ENCODE measurements at places on chromosomes 5 and 9. TPM values are rescaled to one million over a fixed set of nuclear protein-coding genes. Genes with fewer than 3 reads are reported as not detected.
A peak's percentile ranks its signal among the peaks of the same experiment; 100 is the strongest.

DNA sequence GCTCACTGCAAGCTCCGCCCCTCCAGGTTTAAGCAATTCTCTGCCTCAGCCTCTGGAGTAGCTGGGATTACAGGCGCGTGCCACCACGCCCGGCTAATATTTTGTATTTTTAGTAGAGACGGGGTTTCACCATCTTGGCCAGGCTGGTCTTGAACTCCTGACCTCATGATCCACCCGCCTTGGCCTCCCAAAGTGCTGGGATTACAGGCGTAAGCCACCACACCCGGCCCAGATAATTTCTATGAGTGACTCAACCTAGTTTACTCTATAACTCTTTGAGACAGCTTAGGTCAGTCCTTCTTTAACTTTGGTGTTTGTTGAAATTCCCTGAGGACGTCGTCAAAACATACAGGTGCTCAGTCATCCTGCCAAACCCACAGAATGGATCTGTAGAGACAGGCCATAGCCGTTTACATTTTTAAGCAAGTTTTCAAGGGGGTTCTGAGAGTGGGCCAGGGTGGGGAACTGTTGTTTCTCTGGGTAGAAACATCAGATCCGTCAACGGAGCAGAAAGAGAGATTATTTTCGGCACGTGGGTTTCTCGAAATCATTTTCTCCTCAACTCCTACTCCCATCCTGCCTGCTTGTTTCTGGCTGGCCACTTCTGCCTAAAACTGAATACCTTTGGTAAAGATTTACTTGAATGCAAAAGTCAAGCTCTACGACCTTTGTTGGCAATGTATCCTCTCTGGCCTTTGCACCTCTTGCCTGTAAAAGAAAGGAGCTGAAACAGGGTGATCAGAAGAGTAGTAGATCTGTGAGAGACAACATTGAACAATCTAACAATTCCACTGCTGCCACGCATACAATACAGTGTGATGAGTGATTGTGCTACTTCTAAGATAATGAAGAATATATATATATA, 6.0 kb upstream of the BOD1 start:
- DNase-seq = no peak
- H3K4me3 ChIP-seq = no peak overlapping the region
- no peaks in the 10 kb centered on the region for H3K36me3 ChIP-seq

DNA sequence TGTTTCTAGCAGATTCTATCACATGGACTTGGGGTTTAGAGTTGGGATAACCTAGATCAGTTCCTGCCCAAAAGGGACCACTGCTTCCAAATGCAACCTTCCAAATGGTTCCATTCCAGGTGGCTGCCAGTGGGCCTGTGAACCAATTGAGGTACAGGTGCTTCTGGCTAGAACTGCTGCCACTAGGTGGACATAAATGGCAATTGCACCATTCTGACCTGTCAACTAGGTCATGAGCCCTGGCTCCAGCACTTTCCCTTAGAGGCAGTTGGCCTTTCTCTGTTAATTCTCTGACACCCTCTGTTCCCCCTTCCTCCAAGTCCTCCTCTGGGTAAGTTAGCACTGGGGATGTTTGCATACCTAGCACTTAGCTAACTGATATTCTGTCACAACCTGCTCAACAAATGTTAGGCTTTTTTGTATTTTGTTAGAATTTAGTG, 16.6 kb upstream of the HEMGN start:
- no peaks in the 10 kb centered on the region for H3K36me3 ChIP-seq
- peaks cover 6% of the 10 kb centered on the region for H3K27me3 ChIP-seq
- H3K27ac ChIP-seq = no peak overlapping the region
- DNase-seq = peak; percentile 71
- H3K4me1 ChIP-seq = peaks cover 7% of the 10 kb centered on the region
- H3K4me3 ChIP-seq = no peak overlapping the region

DNA sequence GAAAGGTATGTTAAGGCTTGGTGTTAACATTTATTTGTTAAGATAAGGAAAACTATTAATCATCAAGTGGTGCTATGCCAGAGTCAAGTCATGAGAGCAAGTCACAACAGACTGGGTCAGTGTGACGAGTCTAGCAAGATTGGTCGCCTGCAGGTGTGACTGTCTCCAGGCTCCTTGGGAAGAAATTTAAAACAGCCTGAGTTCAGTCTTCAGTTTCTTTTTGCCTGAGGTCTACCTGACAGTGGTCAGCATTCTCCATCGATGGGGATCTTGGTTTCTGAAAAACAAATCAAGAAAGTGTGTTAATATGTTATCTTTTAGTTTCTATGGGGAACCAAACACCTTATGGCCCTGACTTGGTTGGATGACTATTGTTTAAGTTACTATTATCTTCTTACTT, 56.3 kb downstream of the CETN3 start:
- H3K27me3 ChIP-seq = no peaks in the 10 kb centered on the region
- no peaks in the 10 kb centered on the region for H3K36me3 ChIP-seq
- no peak overlapping the region for H3K4me3 ChIP-seq
- no peak for DNase-seq
- H3K27ac ChIP-seq = no peak overlapping the region

- no peaks in the 10 kb centered on the region for H3K4me1 ChIP-seq
- H3K27ac ChIP-seq = no peak overlapping the region
- H3K36me3 ChIP-seq = no peaks in the 10 kb centered on the region
These were observed 80.3 kb upstream of the PHYKPL start for GRCh38 chr5:178312880-178313282.

DNA sequence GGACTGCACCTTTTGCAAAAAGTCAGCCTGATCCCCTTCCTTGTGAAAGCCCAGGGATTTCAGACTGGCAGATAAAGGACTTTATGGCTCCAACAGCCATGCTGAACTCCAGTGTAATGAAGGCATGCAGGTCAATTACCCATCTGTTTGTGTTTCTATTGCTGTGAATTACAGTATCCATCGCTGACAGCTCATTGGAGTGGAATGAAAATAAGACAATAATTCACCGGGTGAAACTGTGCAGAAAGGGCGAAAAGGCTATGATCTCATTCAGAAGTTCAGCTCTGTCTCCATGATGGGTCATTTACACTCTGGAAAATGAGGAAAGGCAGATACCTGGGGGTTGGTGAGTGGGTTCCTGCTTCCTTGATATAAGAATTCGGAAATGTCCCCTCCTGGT, 148.0 kb downstream of the BRINP1 start:
- H3K4me1 ChIP-seq = no peaks in the 10 kb centered on the region
- H3K27me3 ChIP-seq = no peaks in the 10 kb centered on the region
- DNase-seq = no peak
- no peaks in the 10 kb centered on the region for H3K36me3 ChIP-seq
- H3K27ac ChIP-seq = no peak overlapping the region

GRCh38 chr5:160799184-160799583, 52.8 kb downstream of the ATP10B start:
- H3K27ac ChIP-seq = no peak overlapping the region
- H3K27me3 ChIP-seq = no peaks in the 10 kb centered on the region
- DNase-seq = no peak
- H3K4me1 ChIP-seq = no peaks in the 10 kb centered on the region

- H3K36me3 ChIP-seq = no peaks in the 10 kb centered on the region
- DNase-seq = no peak
- no peak overlapping the region for H3K27ac ChIP-seq
- H3K4me1 ChIP-seq = peaks cover 6% of the 10 kb centered on the region
- no peak overlapping the region for H3K4me3 ChIP-seq
- H3K27me3 ChIP-seq = no peaks in the 10 kb centered on the region
These were observed 68.4 kb downstream of the PAM start for GRCh38 chr5:102823441-102823874.

DNA sequence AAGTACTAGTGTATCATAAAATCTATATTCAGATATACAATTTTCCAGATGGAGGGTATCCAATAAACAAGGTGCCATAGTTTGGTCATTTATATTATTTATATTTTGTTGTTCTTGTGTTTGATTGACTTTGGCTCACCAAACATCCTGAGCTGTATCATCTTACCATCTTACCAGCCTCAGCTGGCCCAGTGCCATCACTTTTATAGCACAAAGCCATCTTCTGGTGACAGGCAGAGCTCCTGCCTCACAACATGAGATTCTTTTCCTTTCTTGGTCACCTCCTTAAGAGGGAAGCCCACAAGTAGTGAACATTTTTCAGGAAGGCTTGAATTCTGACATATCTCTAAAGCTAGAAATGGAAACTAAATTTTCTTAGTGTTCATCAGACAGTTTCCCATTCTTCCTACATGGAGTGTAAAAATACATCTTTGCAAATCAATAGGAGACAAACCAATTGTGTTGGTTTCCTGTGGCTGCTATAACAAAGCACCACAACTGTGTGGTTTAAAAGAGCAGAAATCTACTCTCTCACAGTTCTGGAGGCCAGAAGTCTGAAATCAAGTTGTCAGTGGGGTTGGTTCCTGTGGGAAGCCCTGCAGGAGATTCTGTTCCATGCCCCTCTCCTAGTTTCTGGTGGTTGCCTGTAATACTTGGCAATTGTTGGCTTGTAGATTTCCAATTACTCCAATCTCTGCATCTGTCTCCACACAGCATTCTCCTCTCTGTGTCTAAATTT, 341.8 kb downstream of the MAN2A1 start:
- DNase-seq = no peak
- peaks cover 8% of the 10 kb centered on the region for H3K4me1 ChIP-seq
- no peak overlapping the region for H3K4me3 ChIP-seq
- no peaks in the 10 kb centered on the region for H3K27me3 ChIP-seq

- no peak overlapping the region for H3K4me3 ChIP-seq
- no peaks in the 10 kb centered on the region for H3K27me3 ChIP-seq
- DNase-seq = no peak
These were observed 546.8 kb downstream of the LRRC70 start for GRCh38 chr5:63125392-63125791.

DNA sequence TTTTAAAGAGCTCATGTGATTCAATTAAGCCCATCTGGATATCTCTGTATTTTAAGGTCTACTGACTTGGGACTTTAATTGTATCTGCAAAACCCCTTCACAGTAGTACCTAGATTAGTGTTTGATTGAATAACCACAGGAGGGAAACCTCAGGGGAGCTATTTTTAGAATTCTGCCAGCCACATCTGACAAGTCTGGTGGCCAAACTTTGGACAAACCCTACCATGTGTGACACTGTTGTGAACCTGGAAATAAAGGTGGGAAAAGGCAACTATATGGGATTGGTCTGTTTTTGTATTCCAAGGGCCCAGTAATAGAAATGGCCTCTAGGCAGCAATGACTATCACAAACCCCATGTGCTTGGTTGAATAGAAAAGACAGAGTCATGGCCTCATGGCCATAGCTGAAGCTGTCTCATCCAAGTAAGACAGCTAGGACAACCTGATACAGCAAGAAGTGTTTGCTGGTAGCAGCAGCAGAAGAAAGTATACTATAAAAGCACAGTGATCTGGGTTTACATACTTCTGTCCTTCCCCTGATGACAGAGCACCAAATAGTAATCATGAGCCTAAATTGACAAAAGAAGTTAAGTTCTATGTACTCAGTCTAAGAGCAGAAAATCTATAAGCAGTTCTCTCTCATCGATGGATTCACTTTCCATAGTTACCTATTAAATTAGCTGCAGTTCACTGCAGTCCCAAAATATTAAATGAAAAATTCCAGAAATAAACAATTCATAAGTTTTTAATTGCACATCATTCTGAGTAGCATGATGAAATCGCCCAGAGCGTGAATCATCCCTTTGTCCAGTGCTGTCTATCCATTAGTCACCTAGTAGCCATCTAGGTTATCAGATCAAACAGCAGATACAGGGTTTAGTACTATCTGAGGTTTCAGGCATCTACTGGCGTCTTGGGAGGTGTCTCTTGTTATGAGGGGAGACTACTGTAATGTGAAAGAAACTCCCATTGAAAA, 189.8 kb downstream of the ARHGAP26 start:
- no peak for DNase-seq
- no peaks in the 10 kb centered on the region for H3K27me3 ChIP-seq
- H3K4me1 ChIP-seq = peaks cover 30% of the 10 kb centered on the region
- H3K27ac ChIP-seq = no peak overlapping the region
- H3K4me3 ChIP-seq = no peak overlapping the region

DNA sequence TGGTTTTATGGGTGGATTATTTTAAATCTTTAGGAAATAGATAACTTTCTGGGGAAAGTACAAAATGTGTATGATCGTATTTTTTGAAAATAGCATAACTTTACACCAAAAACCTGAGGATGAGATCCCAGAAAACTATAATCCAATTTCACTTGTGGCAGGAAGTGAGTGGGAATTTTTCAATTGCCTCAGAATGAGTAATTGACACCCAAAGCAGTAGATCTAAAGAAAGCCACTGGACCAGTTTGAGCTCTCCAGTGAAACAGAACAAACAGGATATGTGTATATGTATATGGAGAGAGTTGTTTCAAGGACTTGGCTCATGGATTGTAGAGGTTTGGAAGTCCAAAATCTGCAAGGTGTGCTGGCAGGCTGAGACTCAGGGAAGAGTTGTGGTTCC, 109.2 kb upstream of the SHB start:
- H3K4me3 ChIP-seq = no peak overlapping the region
- DNase-seq = no peak
- peaks cover 5% of the 10 kb centered on the region for H3K27me3 ChIP-seq
- H3K36me3 ChIP-seq = no peaks in the 10 kb centered on the region

GRCh38 chr5:30001826-30002225, 1191.7 kb upstream of the CDH6 start:
- no peak overlapping the region for H3K27ac ChIP-seq
- no peak for DNase-seq
- no peak overlapping the region for H3K4me3 ChIP-seq
- no peaks in the 10 kb centered on the region for H3K36me3 ChIP-seq
- H3K4me1 ChIP-seq = no peaks in the 10 kb centered on the region
- no peaks in the 10 kb centered on the region for H3K27me3 ChIP-seq

DNA sequence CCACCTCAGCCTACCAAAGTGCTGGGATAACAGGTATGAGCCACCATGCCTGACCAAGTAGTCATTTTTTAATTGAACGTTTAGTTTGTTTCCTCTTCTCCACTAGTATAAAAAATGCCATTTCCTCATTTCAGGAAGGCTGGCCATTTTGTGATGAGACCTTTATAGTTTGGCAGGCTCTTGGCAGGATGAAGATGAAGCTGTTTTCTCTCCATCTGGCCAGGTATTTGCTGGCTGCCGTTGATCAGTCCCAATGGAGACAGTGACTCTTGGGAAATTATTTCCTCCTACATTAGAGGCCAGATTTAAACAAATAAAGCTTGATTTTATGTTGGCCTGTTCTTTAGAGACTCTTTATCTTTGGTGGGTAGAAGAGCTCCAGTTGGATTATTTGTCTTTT, 199.0 kb downstream of the ARHGAP26 start:
- H3K36me3 ChIP-seq = peaks cover 23% of the 10 kb centered on the region
- no peak overlapping the region for H3K4me3 ChIP-seq
- no peak for DNase-seq
- peaks cover 44% of the 10 kb centered on the region for H3K4me1 ChIP-seq
- no peaks in the 10 kb centered on the region for H3K27me3 ChIP-seq

- DNase-seq = peak; percentile 25
- H3K4me3 ChIP-seq = peak overlapping the region; percentile 69
- peaks cover 28% of the 10 kb centered on the region for H3K4me1 ChIP-seq
These were observed 24.1 kb upstream of the PTGS1 start for GRCh38 chr9:122346478-122347347.

- no peak overlapping the region for H3K27ac ChIP-seq
- peaks cover 27% of the 10 kb centered on the region for H3K27me3 ChIP-seq
- H3K36me3 ChIP-seq = no peaks in the 10 kb centered on the region
- no peak for DNase-seq
- H3K4me3 ChIP-seq = no peak overlapping the region
- H3K4me1 ChIP-seq = no peaks in the 10 kb centered on the region
These were observed 310.6 kb downstream of the DIRAS2 start for GRCh38 chr9:90331826-90332575.

GRCh38 chr9:82457891-82458290, 469.3 kb downstream of the SPATA31D1 start:
- no peak overlapping the region for H3K4me3 ChIP-seq
- H3K36me3 ChIP-seq = no peaks in the 10 kb centered on the region
- no peaks in the 10 kb centered on the region for H3K27me3 ChIP-seq
- no peak for DNase-seq

The AJM1 gene
- 5.3 TPM for total RNA-seq

The SLC45A2 gene
- total RNA-seq = 0.34 TPM

The ARID3C gene
- total RNA-seq = 0.34 TPM

The GDNF gene
- not detected for total RNA-seq

Data from activated CD8-positive, alpha-beta T cell treated with anti-CD3 and anti-CD28 coated beads, Interleukin-2, amount 10 ng/mL, durations not matched to agents 7 days and 5 days (primary cell).